Sigmoid colon (tissue), 7 donors: ENCODE measurements at places on chromosomes 7 and 10. TPM values are rescaled to one million over a fixed set of nuclear protein-coding genes. Genes with fewer than 3 reads are reported as not detected.

Gene TRIP6
- 47.9 TPM for total RNA-seq

Gene CCL26
- total RNA-seq = not detected

Gene SPOCK2
- total RNA-seq = 7.8 TPM

Gene FAM180A
- 7.8 TPM for total RNA-seq

Gene TCERG1L
- under 0.01 TPM for total RNA-seq

Gene ARHGEF5
- total RNA-seq = 6.8 TPM

Gene KIN
- total RNA-seq = 9.3 TPM

- no peaks in the 10 kb centered on the region for H3K27me3 ChIP-seq
- H3K4me1 ChIP-seq = no peaks in the 10 kb centered on the region
- H3K4me3 ChIP-seq = no peak overlapping the region
- no peaks in the 10 kb centered on the region for H3K36me3 ChIP-seq
These were observed 235.4 kb upstream of the HABP2 start for GRCh38 chr10:113317489-113317888.

DNA sequence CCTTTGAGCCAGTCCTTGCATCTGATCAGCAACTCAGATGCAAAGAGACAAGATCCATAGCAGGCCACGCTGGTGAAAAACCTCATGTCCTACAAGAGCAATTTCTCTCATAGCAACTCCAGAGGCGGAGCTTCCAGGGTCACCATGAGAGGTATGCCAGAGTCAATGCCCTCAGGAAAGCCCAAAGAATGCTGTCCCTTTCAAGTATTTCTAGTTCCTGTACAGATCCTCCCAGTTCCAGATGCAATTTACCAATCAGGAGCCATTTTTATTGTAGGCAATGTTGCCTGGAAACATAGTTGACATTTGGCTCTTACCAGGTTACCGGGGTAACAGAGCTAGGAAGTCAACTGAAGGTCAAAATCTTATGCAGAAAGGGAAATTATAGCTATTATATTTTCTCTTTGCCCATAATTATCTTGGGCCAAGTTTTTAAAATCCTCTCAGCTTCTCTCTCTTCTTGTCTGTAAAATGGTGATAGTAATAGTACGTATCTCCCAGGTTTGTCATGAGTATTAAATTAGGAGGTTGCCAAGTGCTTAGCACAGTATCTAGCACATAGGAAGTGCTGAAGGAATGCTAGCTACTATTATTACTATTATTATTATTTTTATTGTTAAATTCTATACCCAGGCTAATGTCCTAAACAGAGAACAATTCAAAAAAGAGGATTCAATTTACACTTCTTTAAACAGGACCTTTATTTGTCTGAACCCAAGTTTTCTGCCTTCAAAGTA, 46.3 kb upstream of the TM9SF3 start:
- H3K4me1 ChIP-seq = no peaks in the 10 kb centered on the region
- DNase-seq = no peak
- H3K27me3 ChIP-seq = no peaks in the 10 kb centered on the region
- no peak overlapping the region for H3K27ac ChIP-seq

DNA sequence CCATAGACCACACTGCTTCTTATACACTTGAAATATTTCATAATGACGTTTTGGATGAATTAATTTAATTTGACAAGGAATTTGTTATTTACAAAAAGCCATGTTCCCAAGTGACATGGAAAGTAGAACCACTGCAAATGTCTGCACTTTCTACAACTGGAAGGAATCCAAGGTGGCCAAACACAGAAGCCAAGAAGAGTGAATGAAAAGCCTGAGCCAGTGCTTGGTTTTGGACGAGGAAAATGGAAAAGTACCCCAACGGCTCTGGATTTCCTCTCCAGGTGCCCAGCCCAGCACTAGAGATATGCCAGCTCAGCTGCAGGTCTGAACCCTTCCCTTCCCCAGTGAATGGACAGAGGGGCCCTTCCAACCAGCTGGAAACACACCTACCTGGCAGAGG, 279.4 kb downstream of the TNS3 start:
- H3K4me1 ChIP-seq = no peaks in the 10 kb centered on the region
- no peak overlapping the region for H3K4me3 ChIP-seq
- DNase-seq = no peak
- peaks cover 7% of the 10 kb centered on the region for H3K36me3 ChIP-seq
- peak overlapping the region; percentile 37 for H3K27ac ChIP-seq

DNA sequence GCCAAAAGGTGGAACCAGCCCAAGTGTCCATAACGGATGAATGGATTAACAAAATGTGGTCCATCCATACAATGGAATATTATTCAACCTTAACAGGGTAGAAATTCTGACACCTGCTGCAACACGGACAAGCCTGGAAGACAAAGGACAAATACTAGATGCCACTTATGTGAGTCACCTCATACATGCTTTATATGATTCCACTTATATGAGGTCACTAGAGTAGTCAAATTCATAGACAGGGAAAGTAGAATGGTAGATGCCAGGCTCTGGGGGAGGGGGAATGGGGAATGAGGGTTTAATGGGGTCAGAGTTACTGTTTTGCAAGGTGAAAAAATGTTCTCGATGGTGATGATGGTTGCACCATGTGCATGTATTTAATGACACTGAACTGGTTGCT, 34.0 kb upstream of the CYTH3 start:
- DNase-seq = no peak
- H3K4me1 ChIP-seq = no peaks in the 10 kb centered on the region
- H3K27me3 ChIP-seq = no peaks in the 10 kb centered on the region
- H3K4me3 ChIP-seq = no peak overlapping the region

DNA sequence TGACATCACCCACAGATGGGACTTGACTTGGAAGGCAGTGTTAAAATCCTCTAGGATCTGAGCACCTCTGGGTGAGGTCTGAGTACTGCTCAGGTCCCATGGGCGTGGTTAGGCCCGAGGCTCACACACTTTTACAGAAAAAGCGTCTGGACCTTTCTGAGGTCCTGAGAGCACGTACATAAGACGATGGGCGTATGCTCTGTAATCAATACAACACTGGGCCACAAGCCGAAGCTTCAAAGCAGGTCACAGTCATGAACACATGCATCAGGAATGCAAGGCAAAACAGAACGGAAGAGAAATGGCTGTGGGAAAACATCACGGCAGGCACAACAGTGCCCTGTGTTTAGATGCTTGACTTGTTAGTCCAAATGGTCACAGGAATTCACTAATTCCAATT, 112.2 kb downstream of the LARP4B start:
- no peaks in the 10 kb centered on the region for H3K27me3 ChIP-seq
- H3K27ac ChIP-seq = no peak overlapping the region
- H3K4me3 ChIP-seq = no peak overlapping the region

- no peaks in the 10 kb centered on the region for H3K27me3 ChIP-seq
- H3K4me3 ChIP-seq = no peak overlapping the region
- no peak for DNase-seq
- H3K36me3 ChIP-seq = no peaks in the 10 kb centered on the region
These were observed 127.4 kb upstream of the AGR3 start for GRCh38 chr7:17009007-17009719.

- H3K4me3 ChIP-seq = no peak overlapping the region
- DNase-seq = no peak
- H3K4me1 ChIP-seq = no peaks in the 10 kb centered on the region
- H3K36me3 ChIP-seq = no peaks in the 10 kb centered on the region
- H3K27ac ChIP-seq = no peak overlapping the region
These were observed 1044.8 kb downstream of the CNTNAP2 start for GRCh38 chr7:147161405-147161804.

DNA sequence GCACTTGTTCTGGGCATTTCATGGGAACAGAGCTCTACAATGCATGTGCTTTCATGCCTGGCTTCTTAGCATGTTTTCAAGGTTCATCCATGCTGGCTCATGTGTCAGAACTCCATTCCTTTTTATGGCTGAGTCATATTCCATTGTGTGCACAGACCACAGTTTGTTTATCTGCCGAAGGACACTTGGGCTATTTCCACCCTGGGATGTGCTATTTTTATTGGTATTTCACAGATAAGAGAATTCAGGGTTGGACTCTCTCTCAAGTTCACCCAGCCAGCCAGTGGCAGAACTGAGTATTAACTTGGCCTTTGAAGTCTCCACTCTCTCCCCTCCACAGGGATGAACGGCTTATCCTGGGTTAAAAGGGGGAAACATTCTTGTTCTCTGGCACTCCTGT, 190.7 kb upstream of the GPR26 start:
- H3K4me1 ChIP-seq = no peaks in the 10 kb centered on the region
- H3K27ac ChIP-seq = no peak overlapping the region
- H3K27me3 ChIP-seq = no peaks in the 10 kb centered on the region
- no peaks in the 10 kb centered on the region for H3K36me3 ChIP-seq

GRCh38 chr10:77625379-77625778, 12.2 kb downstream of the KCNMA1 start:
- H3K27me3 ChIP-seq = no peaks in the 10 kb centered on the region
- no peak for DNase-seq
- H3K4me3 ChIP-seq = no peak overlapping the region
- H3K4me1 ChIP-seq = no peaks in the 10 kb centered on the region
- H3K36me3 ChIP-seq = no peaks in the 10 kb centered on the region

- no peak overlapping the region for H3K4me3 ChIP-seq
- H3K4me1 ChIP-seq = no peaks in the 10 kb centered on the region
- no peaks in the 10 kb centered on the region for H3K27me3 ChIP-seq
- no peak for DNase-seq
- H3K27ac ChIP-seq = no peak overlapping the region
These were observed 45.2 kb upstream of the AKR1E2 start for GRCh38 chr10:4780782-4781181.

GRCh38 chr7:143016996-143017395, 9.9 kb downstream of the OR9A2 start:
- no peak overlapping the region for H3K4me3 ChIP-seq
- no peaks in the 10 kb centered on the region for H3K36me3 ChIP-seq
- H3K4me1 ChIP-seq = peaks cover 17% of the 10 kb centered on the region
- H3K27ac ChIP-seq = no peak overlapping the region
- no peaks in the 10 kb centered on the region for H3K27me3 ChIP-seq

DNA sequence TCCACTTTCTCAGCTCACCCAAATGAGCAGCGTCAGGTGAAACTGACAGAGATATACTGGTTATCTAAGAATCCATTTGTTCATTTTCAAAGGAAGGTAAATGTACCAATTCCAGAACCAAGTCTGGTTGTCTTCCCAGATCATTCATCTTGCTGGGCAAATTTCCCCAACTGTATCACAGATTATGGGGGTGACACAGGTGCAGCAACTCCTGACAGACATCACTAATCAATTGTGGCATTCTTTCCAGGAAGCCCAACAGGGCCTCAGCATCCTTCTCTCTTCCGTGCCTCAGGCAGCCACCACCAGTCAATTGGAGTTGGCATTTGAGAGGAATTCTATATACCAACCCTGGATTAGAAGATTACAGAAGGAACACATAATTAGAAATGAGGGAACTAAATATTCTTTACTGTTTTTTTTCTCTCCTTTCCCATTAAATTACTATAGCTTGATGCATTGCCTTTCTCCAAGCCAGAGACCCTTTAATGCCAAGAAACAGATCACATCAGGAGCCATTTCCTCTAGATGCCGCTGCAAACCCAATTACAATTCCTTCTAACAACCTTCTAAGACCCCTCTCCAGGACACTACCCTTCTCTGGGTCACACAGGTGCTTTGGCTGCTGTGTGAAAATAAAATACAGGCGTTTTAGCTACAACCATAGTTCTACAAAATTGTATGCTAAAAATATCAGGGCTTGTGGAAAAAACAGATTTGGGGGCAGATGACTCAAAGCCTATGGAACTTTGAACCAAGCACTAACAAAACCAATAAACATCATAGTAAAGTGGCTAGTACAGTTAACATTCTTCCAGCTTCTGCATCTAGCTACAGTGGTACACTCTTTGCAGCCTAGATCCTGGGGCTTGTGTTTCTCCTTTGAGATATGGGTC, 291.6 kb downstream of the RNLS start:
- DNase-seq = no peak
- no peaks in the 10 kb centered on the region for H3K36me3 ChIP-seq
- no peak overlapping the region for H3K27ac ChIP-seq

DNA sequence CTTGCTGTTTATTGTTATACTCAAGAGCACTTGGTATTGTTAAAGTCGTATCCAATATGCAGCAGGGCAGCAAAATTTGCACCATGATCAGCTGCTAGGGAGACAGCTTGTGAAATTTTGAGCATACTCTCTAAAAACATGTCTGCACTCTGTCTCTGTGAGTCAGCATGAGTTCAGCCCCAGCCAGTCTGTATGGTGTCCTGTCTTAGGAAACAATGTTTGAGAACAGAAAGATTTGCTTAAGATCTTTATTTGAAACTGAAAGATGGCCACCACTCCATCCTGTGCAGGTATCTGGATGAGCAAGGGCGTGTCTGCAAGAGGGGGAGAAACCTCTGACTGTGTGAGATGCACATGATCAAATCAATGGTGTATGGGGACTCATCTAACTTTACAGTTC, 97.1 kb downstream of the GNAI1 start:
- peaks cover 3% of the 10 kb centered on the region for H3K4me1 ChIP-seq
- H3K27me3 ChIP-seq = no peaks in the 10 kb centered on the region
- no peak overlapping the region for H3K4me3 ChIP-seq
- H3K36me3 ChIP-seq = no peaks in the 10 kb centered on the region
- H3K27ac ChIP-seq = no peak overlapping the region

- H3K36me3 ChIP-seq = no peaks in the 10 kb centered on the region
- H3K4me3 ChIP-seq = no peak overlapping the region
- H3K27ac ChIP-seq = no peak overlapping the region
- H3K4me1 ChIP-seq = no peaks in the 10 kb centered on the region
These were observed 363.3 kb downstream of the SEMA3D start for GRCh38 chr7:84823530-84823929.
